ENCODE measurements at places on chromosomes 3 and 15. TPM values are rescaled to one million over a fixed set of nuclear protein-coding genes. Genes with fewer than 3 reads are reported as not detected.

DNA sequence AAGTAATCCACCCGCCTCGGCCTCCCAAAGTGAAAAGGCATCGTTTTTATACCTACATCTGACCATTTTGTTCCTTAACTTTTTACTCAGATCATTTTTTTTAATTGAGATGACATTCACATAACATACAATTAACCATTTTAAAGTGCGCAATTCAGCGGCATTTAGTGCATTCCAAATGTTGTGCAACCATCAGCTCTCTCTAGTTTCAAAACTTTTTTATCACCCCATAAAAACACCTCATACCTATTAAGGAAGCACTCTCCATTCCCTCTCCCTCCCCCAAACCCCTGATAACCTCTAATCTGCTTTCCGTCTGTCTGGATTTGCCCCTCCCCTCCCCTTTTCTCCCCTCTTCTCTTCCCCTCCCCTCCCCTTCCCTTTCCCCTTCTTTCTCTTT is 310.1 kb downstream of the UACA start:
- no peak for DNase-seq

DNA sequence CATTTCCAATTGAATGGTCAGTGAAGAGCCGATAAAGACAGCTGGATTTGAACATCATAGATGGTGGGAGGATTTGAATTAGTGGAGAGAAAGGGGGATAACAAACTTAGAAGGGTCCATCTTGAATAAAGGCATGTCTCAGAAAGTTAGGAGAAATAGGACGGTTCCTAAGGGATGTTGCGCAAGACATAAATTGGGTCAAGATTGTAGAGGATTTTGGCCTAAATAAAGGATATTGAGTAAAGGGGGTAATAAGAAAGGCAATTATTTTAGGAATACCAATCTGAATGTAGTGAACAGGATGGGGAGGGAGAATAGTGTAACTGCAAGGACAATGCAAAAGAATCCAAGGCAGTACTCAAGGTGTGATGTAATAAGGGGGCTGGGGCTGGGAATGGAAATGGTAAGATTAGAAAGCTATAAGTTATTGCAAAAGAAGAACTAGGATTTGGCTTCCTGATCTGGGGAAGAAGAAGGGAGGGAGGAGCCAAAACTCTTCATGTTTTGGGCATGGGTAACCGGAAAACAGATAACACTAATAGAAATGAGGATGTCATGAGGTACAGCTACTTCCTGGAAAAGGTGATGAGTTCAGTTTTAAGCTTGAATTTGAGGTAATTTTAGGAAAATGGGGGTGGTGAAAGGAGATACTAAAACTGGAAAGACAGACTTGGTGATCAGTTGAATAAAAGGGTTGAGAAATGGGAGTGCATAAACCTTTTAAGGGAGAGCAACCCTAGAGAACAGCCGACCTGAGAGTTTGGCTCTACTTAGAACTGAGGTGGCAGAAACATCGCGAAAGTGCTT is 17.3 kb upstream of the TRPC1 start:
- DNase-seq = no peak

DNA sequence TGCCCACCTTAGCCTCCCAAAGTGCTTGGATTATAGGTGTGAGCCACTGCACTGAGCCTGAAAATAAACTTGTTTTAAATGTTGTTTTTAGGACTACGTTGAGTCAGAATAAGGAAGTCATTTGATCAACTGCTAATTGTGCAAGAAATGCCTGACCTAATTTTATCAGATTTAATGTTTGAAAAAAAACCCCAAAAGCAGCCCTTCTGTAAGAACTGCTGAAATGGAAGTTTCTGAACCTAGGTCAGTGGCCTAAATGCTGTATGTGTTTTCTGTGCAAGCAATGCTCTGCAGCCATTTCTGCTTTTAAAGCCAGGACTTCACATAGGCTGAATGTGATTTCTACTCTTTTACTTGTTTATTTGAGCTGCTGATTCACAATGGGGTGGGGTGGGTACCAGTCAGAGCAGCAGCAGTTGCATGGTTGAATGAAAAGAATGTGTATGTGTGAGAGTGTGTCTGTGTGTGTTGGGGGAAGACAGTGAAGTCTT is 6.6 kb downstream of the GPX1 start:
- no peak for DNase-seq

GRCh38 chr3:11698326-11699082 is 54.8 kb upstream of the VGLL4 start:
- DNase-seq = no peak

- DNase-seq = no peak
Observed at GRCh38 chr3:112137781-112138180, 4.7 kb upstream of the GCSAM start.

GRCh38 chr3:119362010-119362409 is 67.8 kb downstream of the ARHGAP31 start:
- DNase-seq = no peak

DNA sequence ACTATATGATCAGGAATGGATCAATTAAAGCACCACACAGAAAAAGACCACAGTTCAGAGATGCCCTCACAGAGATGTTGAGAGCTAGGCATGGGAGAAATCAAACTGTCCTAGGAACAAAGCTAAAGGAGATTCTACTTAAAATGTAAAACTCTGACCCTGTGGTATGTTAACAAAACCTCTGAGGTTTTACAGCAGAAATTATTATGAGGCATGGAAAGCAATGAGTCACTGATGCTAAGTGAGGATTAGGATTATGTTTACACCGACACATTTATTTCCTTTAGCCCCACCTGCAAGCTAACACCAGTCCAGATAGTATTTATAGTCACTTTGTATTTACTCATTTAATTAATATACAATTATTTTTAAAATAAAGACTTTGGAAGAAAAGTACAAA is 1242.2 kb downstream of the OTOL1 start:
- no peak for DNase-seq

DNA sequence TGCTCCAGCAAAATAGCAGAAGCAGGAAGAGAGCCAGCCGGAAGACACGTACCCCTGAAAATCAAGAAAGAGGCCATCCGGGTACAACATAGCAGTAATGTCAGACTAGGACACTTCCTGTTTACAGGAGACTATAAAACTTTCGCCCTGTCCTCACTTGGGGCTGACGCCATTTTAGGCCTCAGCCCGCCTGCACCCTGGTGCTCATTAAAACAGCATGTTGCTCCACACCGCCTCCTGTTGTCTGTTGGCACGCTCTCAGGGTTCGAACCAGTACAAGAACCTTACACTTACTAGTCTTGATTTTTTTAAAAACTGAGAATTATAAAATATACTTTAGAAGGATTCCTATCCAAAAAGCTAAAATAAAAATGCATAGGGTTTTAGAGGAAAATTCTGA is 159.8 kb upstream of the NR2E3 start:
- no peak for DNase-seq

GRCh38 chr3:47794544-47794943 is 8.4 kb upstream of the DHX30 start:
- DNase-seq = no peak

DNA sequence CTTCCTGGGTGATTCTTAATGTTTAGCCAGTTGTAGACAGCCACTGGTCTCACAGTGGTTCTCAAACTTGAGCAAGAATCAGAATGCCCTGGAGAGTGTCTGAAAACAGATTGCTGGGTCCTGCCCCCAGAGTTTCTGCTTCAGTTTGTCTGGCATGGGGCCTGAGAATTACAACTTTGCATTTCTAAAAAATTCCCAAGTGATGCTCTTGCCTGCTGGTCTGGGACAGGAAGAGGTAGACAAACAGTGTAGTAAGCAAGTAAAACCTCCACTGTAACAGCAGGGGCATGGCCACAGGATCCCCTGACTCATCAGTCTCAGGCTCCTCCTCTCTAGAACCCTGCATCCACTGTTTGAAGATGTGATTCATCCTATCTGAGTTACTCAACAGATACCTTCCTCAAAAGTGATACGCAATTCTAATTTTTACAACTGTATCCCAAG is 36.5 kb downstream of the DZIP1L start:
- peak; percentile 45 for DNase-seq

DNA sequence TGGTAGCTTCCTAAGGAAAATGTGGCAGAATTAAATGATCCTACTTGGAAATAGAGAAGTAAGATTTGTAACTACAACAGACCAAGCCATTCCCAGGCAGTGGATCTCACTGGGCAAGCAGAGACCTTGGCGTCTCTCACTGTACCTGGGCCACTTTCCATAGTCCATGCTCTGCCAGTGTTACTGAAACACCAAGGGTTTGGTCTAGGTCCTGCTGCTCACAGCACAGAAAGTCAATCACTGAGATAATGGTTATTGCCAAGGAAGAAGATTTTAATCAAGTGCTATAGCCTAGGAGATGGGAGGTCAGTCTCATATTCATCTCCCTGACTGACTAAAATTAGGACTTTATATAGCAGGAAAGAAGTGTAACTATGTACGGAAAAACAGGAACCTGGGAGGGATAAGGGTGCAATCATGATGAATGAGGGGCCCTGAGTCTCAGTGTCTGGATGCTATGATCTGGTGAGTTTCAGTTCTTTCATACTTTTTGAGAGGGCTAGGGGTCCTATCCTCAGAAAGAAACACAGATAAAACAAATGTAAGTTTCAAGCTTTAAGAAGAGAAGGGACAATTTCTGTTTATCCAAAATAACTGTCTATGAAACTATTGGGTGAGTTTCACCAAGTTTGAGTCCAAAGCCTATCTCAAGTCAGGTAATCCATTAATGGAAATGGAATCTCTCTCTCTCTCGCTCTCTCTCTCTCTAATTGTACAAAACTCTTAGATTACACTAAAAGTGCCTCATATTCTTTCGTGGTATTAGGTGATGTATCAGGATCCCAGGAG is 20.6 kb downstream of the GPR15 start:
- DNase-seq = no peak

DNA sequence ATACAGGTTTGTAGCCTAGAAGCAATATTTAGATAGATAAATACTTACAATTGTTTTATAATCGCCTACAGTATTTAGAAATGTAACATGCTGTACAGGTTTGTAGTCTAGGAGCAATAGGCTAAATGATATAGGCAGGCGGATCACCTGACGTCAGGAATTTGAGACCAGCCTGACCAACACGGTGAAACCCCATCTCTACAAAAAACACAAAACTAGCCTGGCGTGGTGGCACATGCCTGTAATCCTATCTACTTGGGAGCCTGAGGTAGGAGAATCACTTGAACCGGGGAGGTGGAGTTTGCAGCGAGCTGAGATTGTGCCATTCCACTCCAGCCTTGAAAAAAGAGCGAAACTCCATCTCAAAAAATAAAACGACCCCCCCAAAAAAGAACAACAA is 375.2 kb upstream of the EPHA3 start:
- DNase-seq = no peak

DNA sequence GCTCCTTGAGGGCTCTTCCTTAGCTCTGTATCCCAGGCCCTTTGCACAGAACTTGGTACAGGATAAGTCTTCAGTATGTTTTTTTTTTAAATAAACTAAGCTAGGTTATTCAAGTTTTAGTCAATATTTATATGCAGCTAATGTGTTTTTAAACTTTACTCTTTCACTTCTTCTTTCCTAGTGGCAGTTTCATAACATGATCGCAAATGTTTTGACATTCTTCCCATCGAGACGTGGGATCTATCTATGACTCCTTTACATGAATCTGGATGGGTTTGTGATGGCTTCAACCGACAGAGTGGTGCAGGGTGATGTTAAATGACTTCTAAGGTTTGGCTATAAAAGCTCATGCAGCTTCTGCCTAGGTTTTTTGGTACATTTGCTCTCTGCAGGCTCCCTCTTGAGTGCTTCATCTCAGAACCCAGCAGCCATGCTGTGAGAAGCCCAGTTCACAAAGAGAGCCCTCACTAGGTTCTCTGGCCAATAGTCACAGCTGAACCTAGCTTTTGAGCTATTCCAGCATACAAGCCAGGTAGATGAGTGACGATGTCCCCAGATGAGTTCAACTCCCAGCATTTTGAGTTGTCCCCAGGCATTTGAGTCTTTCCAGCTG is 13.5 kb upstream of the MECOM start:
- no peak for DNase-seq

- no peak for DNase-seq
Observed at GRCh38 chr3:144488927-144489326, 517.3 kb downstream of the DIPK2A start.

DNA sequence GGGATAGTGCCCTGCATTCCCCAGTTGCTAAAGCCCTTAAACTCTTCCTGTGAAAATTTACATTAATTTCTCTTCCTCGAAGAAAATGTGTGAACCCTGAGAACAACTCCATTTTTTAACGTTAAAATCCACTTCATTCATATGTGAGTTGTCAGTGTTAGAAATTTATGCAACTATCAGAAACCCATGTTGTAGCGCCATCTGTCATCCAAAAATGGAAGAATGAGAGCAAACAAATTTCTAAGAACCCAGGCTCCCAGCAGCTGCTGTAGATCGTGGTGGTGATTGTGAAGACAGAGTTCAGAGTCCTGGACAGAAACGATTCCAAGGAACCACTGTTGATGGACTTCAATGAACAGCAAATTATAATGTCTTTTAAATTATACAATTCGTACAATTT is 179.7 kb upstream of the NDN start:
- no peak for DNase-seq

GRCh38 chr15:68787609-68788263 is 33.0 kb downstream of the ANP32A start:
- DNase-seq = no peak

- no peak for DNase-seq
Observed at GRCh38 chr3:17120115-17120514, 235.4 kb downstream of the PLCL2 start.

GRCh38 chr3:53729159-53729558 is 117.1 kb downstream of the CHDH start:
- DNase-seq = no peak

- no peak for DNase-seq
Observed at GRCh38 chr3:149965278-149965677, 5.4 kb downstream of the PFN2 start.

- DNase-seq = no peak
Observed at GRCh38 chr3:127063916-127064315, 81.0 kb downstream of the PLXNA1 start.

DNA sequence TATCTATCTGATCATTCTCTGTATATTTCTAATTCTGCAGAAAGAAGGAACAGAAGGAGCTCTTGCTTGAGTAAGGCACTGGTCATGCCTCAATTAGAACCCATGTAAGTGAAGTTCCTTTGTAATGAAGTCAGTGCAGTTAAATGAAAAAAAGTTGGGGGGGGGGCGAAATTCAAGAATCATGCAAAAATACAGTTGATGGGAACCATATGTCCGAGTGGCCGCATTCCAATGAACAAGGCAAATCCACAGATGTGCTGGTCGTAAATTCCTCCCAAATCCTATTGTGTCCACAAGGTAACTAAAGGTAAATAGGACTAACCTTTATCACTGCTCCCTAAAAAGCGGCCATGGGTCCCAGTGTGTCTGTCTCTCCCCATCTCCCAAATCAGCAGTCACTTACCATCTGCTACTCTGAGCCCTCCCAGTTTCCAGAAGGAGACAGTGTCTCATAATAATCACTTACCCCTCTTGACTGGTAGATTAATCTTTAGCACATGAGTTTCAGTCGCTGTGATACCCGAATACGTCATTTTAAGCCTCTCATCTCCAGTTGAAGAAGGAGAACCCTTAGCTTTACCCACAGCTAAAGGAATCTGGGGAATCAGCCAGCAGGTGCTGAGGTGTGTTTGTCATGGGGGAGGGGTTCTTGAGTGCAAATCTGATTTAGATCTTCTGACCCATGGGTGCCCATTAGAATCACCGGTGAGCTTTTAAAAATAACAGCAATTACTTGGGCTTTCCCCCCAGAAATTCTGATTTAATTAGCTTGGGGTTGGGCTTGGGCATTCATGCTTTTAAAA is 56.3 kb upstream of the EPHB3 start:
- no peak for DNase-seq

- DNase-seq = no peak
Observed at GRCh38 chr3:40502034-40502433, 3.8 kb upstream of the ZNF620 start.

GRM2 gene
- 0.07 TPM for total RNA-seq

TMEM207 gene
- not detected for total RNA-seq

FRMD4B gene
- total RNA-seq = 12.1 TPM

SAMMSON gene
- total RNA-seq = not detected

SNUPN gene
- total RNA-seq = 28.5 TPM

TMEM40 gene
- not detected for total RNA-seq

OR5K2 gene
- total RNA-seq = not detected
